SK-N-MC (cell line): ENCODE measurements at places on chromosomes 2 and 18.

DNA sequence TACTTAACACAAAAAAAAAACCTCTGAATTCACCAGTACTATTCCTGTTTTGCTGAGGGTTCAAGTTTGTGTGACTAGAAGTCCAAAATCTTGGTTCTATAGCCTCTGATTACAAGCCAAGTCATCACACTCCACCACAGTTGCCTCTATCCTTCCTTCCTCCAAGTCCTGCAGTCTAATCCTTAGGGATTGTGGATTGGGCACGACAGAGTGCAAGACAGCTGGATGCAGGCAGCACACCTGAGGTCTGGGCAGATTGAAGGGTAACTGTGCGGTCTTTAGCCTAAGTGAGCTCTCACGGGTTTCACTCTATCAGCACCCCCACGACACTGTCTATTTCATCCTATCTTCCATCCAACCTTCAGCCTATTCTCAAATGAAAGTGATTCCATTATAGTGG, 299.4 kb upstream of the ID2 start:
- DNase-seq, result no peak

DNA sequence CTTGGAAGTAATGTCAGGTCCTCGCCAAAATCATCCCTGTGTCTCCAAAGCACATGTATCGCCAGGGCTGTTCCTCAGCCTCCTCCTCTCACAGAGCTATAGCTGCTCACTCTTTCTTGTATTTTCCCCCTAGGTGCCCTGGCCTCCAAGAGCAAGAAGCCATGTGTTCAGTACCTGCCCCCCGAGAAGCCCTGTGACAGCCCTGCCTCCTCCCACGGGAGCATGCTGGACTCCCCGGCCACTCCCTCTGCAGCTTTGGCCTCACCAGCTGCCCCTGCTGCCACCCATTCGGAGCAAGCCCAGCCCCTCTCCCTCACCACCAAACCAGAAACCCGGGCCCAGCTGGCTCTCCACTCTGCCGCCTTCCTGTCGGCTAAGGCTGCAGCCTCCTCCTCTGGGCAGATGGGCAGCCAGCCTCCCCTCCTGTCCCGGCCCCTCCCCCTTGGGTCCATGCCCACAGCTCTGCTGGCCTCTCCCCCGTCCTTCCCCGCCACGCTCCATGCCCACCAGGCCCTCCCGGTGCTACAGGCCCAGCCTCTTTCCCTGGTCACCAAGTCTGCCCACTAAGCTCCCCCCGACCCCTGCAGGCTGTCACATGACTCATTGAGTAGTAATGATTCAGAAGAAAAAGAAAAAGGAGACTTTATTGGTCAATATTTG, 18.8 kb downstream of the TGOLN2 start:
- no peak for DNase-seq

- no peak for DNase-seq
Measured at GRCh38 chr2:54595999-54596902, 127.2 kb upstream of the EML6 start.

GRCh38 chr2:73993778-73994177, 9.1 kb downstream of the TET3 start:
- no peak for DNase-seq

GRCh38 chr2:26522325-26522724, 44.4 kb upstream of the OTOF start:
- DNase-seq, result no peak

DNA sequence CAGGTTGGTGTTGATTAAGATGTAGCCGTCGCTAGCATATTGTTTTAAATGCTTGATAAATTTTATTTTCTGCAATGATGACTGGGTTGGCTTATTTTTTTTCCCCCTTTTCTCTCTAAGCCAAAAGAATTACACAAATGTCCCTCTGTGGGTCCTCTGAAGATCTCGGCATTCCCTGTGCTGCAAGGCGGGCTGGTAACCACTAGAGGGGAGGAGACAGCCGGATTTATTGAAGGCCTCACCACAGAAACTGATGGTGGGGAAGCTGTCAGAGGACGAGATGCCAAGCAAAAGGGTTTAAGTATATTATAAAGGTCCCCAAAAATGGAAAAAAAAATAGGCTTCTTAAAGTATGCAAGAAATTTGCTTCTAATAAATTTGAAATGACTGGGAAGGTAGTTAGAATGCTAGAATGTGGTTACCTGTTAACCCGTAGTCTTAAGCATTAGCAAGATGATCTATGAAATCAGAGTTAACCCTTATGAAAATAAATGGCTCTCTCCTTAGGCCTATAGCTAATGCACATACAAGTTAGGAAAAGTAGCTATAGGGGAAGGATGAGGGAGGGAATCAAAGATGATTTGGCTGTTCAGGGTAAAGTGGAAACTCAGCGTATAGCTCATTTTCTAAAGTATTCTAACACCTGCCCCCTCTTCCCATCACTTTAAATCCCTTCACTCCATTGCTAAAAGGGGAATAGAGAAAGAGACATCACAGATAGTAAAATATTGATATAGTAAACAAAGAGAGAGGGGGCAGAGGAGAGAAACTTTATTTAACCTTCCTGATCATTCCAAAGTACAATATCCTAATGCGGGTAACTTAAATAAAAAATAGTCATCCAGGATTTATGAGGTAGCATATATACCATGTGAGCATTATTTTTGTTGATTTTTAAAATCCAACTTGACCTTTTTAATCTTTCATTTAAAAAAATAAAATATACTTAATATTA, 894.5 kb upstream of the POU3F3 start:
- DNase-seq, result no peak

DNA sequence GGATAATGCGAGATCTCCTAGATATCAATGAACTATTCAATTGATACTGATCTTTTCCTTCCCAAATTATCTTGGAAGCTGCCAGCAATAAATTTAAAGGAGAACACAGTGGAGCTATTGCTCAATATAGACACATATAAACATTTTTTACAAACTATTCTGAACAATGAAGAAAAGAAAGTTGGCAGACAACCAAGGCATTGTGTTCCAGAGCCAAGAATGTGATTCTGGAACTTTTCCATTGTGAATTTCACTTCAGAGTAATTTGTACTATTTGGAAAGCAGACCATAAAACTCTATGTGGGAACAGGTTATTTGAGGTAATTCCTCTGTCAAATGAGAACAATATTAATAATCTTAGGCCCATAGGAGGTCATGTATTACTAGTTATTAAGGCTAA, 588.2 kb downstream of the IRS1 start:
- DNase-seq, result no peak

GRCh38 chr2:188957646-188958045, 16.5 kb upstream of the COL3A1 start:
- DNase-seq, result no peak

GRCh38 chr18:75863696-75864095, 436.2 kb upstream of the SMIM21 start:
- DNase-seq, result no peak
